IMR-90 (cell line): ENCODE measurements at places on chromosomes 7 and 10. TPM values are rescaled to one million over a fixed set of nuclear protein-coding genes. Genes with fewer than 3 reads are reported as not detected.

DNA sequence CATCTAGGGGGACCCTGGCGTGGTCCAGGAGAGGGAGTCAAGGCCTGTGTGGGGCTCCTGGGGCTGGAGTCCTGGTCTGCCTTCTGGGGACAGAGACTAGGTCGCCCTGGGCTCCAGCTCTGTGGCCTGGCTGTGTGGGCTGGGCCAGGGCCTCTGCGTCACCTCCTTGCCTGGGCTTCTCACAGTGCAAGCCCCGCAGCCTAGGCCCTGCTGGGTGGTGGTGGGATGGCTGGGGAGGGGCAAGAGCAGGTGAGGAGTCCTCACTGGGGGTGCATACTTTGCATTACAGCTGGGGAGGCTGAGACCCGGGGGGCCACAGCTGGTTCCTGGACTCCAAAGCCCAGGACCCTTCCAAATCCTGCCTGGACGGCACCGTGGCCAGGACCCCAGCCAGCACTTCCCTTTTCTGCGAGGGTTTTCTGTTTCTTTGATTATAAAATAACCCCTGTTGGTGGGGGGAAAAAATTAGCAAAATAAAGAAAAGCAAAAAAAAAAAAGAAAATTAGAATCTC is 23.5 kb downstream of the PWWP2B start:
- DNase-seq, result no peak

Gene ADCY1
- 0.24 and 0.30 TPM in 2 replicates for polyA plus RNA-seq

- DNase-seq, result no peak
Observed at GRCh38 chr7:27247452-27248426, 5.1 kb downstream of the EVX1 start.

DNA sequence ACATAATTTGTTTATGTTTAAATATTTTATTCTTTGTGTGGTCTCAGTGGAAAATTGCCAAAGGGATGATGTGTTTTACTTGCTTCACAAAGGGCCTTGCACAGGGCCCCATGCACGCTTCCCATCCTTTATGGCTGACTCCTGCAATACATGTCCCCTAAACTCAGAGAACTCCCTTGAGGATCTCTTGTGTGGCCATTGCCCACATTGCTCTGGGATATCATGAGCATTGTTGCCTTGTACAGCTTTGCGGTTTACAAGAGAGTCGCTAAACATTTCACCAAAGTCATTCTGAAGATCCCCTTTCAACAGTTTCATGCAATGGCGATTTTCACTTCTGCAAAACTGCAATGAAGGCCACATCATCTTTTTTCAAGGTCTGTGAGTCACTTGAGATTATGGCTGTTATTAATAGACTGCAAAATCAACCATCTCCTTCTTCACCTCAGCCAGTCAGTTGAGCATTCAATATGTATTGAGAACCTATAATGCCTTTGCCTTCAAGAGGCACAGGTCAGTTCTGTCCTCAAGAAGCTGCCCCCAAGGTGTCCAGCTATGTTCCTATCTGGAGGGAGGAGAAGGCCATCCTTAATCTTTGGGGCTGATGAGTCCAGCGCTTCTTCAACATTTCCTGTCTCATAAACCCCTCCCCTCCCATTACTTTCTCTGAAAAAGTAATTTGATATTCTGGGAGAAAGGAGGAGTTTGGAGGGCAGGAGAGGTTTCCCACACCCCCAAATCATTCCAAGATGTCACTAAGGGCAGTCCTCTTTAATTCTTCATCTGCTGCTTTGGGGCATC is 108.1 kb downstream of the CCDC71L start:
- peak; percentile 22 for DNase-seq

GRCh38 chr7:132877573-132877972 is 204.3 kb downstream of the CHCHD3 start:
- no peak for DNase-seq

DNA sequence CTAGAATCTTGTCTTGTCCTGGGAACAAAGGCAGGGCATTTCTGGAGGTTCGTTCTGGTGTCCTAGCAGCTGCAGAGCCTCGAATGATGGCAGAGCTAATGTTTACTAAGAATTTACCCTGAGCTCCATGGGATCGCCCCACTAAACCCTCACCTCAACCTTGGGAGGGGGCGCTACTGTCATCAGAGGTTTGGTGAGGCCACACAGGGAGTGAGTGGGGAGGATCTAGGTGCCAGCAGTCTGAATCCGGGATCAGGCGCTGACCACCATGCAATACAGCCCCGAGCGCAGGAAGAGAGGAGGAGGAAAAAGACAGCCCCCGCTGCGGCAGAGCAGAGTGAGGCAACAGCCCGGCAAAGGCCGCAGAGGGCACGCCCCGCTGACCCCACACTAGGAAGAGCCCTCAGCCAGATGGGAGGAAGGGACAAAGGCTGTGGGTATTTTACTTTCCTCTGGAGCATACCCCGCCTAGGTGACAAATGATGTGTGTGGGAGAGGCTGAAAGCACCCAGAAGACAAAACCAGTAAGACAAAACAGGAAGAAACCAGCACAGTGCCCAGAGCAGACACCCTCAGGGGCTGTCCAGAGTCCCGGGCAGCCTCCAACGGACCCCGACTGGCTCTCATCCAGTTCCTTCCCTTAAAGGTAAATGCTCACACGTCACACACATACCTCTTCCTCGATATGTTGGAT is 103.5 kb downstream of the FAM53B start:
- DNase-seq, result no peak

- no peak for DNase-seq
Observed at GRCh38 chr7:87451187-87451586, 24.3 kb downstream of the ABCB4 start.

DNA sequence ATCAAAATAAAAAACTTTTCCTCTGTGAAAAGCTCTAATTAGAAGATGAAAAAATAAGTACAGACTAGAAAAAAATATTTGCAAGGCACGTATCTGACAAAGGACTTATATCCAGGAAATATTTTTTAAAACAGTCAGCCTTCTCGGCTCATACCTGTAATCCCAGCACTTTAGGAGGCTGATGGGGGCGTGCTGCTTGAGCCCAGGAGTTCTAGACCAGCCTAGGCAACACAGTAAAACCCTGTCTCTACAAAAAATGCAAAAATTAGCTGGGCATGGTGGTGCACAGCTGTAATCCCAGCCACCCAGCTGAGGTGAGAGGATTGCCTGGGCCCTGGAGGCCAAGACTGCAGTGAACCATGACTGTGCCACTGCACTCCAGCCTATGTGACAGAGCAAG is 542.8 kb downstream of the PARD3 start:
- no peak for DNase-seq

Gene DHX32
- 11.5 and 15.6 TPM in 2 replicates for polyA plus RNA-seq

Gene TUBB8
- 0.04 and 0.07 TPM in 2 replicates for polyA plus RNA-seq

Gene FRMPD2
- not detected in 2 replicates for polyA plus RNA-seq

DNA sequence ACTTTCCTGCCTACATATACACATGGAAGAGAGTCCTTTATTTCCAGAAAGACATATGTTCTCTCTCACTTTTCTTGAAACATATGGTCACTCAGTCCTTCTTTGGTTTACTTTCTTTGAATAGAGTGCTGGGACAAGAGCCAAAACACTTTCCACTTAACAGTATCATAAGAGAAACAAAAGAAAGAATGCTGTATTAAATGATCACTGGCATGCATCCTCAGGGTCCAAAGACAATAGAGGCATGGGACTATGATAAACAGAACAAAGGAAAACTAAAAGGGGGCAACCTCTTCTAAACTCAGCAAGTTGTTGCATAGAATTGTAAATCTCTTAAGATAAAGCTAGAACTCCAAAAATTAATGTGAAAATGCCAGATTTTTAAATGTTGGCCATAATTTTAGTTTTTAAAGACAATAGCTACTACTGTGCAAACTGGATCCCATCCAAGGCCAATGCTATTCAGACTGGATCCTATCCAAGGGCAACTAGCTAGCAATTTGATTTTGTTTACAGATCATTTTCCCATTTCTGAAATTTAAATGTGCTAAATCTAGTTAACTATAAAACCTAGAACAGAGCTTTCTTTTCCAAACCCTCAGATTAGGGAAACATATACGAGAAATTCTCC is 687.5 kb downstream of the SORCS3 start:
- no peak for DNase-seq

DNA sequence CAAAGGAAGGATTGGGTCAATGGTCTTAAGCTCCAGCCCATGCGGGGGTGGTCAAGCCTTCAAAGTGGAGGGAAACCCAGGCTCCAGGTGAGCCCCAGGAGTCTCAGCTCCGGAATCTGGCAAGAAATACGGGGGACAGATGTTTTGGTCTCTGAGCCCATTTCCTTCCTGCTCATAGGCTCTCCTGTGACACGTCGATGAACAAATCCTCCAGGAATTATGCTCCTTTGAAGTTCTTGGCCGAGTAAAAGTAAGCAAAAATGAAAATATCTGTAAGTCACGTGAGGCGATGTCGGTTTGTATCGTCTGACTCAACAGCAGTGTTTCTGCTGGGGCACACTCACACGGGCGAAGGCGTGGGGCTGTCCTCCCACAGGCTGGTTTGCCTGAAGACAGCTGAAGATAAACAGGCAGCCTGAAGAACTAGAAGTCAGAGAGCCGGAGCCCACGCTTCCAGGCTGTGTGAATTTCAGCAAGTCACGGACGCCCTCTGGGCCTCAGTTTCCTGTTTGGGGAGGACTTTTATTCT is 52.6 kb upstream of the SMNDC1 start:
- DNase-seq, result peak; percentile 99

Gene OPN1SW
- polyA plus RNA-seq, result not detected in 2 replicates

DNA sequence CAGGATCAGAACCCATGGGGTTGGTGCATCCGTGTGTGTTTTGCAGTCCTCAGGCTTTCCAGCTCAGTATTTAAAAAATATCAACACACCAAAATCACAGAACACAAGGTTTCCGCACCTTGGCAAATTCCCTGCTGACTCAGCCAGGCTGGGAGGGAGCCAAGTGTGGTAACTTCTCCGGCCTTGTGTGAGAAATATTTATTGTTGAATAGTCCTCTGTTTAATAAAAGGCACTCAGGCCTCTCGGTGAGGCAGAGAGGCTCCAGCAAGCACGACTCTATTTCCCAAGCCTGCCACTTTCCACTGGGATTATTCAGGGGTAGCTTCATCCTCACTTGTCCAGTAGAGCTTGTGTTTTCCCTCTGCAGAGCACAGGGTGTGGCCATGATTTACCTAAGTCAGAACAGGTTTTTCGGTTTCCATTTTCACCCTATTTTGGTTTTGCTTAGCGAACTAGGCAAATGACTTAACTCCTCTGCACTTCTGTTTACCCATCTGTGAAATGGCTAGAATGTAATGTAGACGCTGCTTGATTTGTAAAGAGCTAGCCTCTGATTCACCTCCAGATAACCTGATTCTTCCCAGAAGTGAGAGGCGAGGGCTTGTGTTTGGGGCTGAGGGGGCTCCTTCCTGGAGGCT is 13.0 kb upstream of the CHST15 start:
- peak; percentile 55 for DNase-seq

GRCh38 chr7:95901006-95901405 is 128.7 kb downstream of the DYNC1I1 start:
- DNase-seq, result no peak

- DNase-seq, result peak; percentile 88
Observed at GRCh38 chr10:101244321-101245050, 15.2 kb upstream of the LBX1 start.

Gene CDHR1
- polyA plus RNA-seq, result not detected in 2 replicates

DNA sequence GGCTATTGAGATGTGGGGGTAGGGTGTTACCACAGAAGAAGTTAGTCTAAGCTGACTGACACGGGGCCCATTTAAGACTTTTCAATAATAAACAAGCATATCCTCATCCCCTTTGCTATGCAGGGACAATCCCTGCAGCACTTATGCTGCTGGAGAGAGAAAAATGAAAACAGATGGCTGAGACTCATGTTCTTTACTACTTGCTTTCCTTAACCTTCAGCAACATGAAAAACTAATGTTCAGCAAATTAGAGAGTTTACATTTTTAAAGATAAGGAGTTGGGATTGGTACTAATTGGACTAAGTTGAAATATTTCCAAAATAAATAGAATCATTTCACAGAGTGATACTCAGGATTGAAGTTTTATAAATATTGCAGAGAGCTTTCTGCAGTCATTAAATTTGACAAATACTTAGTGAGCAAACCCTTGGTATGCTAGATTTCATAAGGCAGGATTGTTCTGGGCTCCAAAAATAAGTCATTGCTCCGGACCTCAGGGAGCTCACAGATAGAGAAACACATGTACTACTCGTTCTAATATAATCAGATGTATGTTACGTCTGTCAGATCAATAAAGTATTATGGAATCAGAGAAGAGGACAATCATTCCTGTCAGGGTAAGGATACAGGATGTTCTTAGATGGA is 147.1 kb upstream of the LRRN3 start:
- DNase-seq, result peak; percentile 76

Gene SPDYE9
- not detected in 2 replicates for polyA plus RNA-seq

DNA sequence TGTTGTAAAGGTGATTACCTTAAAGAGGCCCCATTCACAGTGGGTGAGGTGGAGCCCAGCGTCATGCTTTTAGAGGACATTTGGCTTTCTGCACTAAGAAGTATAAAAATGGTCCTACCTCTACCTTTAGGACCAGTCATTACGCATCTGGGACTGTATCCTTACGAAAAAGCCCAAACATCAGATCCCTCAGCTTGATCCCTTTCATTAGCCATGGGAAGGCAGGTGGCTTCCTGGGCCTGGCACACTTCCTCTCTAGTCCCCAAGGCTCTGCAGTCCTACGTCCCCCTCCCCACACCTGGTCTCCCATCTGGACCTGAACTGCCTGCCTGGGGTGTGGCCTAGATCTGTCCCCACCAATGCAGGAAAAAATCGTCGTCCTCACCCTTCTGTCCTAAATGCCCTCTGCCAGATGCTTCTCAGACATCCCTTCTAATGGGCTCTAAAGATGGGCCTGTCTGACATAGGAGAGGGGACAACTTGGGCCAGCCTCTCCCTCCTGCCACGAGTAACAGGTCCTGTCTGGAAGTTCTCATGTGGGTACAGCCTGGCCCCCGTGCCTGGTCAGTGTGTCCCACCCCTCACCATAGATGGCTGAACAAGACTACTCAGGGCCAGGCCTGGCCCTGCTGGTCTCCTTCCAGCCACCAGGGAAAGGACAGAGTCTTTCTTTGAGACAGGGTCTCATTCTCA is 11.8 kb upstream of the SLC18A3 start:
- no peak for DNase-seq

DNA sequence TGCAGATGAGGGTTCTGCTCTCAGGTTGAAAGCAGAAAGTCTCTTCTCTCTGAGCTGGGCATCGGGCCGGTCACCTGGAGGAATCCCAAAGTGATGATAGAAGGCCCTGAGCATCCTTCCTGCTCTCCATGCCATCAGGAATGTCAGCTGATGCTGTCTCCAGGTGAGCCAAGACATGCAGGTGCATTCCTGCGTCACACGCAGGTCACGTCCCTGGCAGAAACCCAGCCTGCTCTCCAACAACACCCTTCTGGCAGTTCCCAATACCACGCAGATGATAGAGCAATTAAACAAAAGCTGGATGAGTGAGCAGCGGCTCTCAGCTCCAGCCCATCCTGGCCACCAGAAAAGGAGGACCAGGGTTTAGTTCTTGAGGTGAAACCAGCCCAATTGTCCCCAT is 6.9 kb upstream of the WIPI2 start:
- DNase-seq, result no peak

- no peak for DNase-seq
Observed at GRCh38 chr7:33497051-33497450, 367.7 kb downstream of the BBS9 start.

DNA sequence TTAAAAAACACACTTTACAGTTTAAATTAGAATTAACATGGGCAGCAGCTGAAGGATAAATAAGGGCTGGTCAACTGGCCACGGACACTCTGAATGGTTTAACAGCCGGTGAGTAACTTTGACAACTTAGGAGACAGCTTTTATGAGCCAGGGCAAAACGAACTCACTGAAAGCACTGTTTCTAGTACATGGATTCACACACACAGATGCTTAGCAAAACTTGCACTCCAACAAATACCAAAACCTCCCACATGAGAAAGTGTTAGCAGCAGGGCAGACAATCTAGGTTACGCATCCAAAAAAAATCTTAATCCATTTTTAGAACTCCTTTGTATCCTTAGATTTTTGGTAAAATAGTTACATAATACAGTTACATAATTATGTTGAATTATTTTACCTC is 486.4 kb downstream of the PHTF2 start:
- no peak for DNase-seq

Gene TDRD1
- polyA plus RNA-seq, result not detected in 2 replicates
